Stimulated activated CD8-positive, alpha-beta memory T cell treated with anti-CD3 and anti-CD28 coated beads, Interleukin-4, amount 100 ng/mL, for 1 hour (primary cell): ENCODE measurements at places on chromosomes 2 and 18.

DNA sequence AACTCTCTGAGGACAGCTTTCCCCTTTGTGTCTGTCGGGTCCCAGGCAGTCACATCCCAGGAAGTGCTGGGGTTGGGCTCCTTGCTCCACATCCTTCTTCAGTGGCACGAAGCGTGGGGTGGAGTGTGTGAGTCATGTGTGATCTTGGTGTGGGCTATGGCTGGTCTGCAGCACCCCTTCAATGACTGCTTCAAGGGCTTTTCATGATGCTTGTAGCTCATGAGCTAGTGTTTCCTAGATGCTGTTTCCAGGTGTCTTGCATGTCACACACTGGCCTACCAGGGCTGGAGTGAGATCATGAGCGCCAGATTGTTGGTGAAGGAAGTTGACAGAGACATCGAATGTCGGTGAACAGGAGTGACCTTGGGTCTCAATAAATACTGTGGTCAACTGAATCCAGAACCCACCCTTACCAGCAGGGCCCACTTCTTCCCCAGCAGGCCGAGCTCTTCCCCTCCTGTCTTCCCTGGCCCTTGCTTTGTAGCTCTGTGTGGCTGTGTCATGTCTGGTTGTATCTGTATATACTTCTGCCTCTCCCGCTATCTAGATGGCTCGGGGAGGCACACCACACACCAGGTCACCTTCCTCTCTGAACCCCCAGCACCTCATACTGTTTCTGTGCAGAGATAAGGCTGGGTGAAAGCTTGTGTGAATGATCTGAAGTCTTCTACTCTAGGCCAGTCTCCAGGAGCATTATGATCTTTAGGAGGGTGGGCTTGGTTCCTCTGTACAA, 3.8 kb downstream of the C2orf92 start:
- DNase-seq, result no peak

DNA sequence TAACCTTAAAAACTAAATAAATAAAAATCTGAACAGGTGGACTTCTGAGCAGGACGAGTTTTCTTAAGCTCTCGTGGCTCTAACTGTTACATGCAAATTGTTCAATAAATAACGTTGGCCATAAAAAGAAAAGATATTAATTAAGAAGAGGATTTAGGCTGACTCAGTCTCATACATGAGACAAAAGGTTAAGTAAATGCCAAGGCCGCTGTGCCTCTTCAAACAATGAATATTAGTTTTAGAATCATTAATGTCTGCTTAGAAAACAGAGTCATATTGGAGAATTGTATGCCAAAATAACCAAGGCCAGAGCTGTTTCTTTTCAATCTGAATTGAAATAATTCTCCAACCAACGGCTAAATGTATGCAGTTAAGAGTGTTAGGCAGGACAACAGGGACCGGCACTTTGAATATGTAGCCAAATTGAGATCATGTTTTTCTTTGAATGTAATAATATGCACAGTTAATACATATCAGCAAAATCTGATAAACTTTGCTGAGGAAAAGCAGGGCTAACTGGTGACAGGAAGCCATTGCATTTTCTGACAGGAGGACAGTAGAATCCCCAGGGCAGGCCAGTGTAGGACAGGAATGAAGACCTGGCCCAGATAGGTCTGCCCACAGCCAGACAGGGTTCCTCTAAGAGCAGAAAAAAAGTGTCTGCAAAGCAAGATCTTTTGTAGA, 1041.4 kb upstream of the FANCL start:
- DNase-seq, result no peak

DNA sequence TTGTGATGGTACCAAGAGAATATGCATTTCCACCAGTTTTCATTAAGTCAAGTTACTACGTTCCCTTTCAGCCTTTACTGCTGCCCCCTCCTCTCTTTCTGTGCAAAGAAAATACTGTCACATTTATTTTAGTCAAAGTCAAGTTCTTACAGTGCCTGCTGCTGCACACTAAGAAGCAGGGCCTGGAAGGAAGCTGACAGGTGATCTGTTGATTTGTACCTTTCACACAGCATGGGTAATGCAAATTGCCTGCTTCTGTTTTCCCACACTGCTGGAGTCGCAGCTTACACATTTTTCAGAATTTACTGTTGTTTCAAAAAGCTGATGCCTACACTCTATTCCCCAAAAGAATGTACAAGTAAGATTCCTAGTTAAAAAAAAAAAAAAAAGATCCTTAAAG, 48.7 kb upstream of the CD226 start:
- no peak for DNase-seq

- no peak for DNase-seq
These were observed 72.7 kb upstream of the ZCCHC2 start for GRCh38 chr18:62450175-62450545.

- no peak for DNase-seq
These were observed 60.0 kb upstream of the PXDN start for GRCh38 chr2:1804351-1804771.
